Natural killer cell (primary cell): ENCODE measurements at places on chromosomes 6 and 20. TPM values are rescaled to one million over a fixed set of nuclear protein-coding genes. Genes with fewer than 3 reads are reported as not detected.

DNA sequence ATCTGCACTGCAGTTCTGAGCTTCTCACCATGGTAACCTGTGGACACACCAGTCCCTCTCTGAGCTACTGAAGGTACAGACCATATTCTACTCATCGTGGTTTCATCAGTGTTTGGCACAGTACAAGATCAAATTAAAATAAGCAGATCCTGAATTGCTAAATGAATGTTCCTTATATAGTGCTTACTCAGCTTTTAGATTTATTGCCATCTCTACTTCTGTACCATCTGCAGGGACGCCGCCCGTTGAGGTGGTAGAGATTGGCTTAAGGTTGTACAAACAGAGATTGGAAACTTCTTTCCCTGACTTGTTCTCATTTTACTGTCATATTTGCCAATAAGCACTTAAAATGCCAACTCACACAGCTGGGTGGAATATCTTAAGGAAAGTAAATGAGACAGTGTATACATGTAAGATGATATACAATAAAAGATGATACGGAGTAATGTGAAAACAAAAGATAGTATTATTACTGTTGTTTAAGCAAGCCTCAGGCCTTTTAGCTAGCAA lies 223.4 kb upstream of the FOXQ1 start:
- DNase-seq = no peak

DNA sequence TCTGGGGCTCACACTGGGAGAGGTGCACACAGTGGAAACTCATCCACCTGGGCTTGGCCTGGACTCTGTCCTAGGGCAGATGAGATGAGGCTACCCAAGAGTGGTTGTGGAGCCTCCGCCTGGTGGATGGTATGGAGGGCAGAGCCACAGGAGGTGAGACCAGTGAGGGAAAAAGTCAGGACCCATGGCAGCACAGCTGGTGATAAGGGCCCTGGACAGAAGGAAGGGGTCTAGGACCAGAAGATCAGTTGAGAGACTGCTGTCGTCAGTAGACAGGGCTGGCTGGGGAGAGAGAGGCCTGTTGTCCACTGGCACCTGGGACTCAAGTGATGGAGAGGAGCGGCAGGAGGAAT lies 29.8 kb downstream of the PLCG1 start:
- no peak for DNase-seq

DNA sequence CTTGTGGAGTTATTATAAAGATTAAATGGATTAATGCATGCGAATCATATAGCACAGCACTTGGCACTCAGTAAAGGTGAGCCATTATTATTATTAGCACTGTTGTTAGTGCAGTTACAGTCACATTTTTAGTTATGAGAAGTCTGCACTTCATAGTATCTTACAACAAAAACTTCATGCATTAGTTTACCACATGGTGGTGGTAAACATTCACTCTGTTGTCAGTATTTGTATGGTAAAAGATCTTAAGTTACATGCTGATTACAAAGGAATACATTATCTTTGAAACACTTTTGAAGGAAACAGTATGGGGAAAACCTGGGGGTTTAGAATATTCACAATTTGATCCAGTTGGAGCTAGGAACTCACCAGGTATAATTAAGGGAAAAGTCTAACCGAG lies 20.8 kb downstream of the TMEM14A start:
- no peak for DNase-seq

The LINC00237 gene
- total RNA-seq = not detected

The SESN1 gene
- total RNA-seq = 106 TPM

The ANGPT4 gene
- not detected for total RNA-seq

The FITM2 gene
- 3.7 TPM for total RNA-seq

GRCh38 chr6:5036269-5036668 lies 32.4 kb upstream of the RPP40 start:
- no peak for DNase-seq

GRCh38 chr6:7727946-7728854 lies 2.3 kb downstream of the BMP6 start:
- DNase-seq = peak; percentile 9

GRCh38 chr20:38337561-38338140 lies 8.6 kb upstream of the LBP start:
- no peak for DNase-seq

- no peak for DNase-seq
Observed at GRCh38 chr6:112640891-112641290, 293.8 kb downstream of the RFPL4B start.

DNA sequence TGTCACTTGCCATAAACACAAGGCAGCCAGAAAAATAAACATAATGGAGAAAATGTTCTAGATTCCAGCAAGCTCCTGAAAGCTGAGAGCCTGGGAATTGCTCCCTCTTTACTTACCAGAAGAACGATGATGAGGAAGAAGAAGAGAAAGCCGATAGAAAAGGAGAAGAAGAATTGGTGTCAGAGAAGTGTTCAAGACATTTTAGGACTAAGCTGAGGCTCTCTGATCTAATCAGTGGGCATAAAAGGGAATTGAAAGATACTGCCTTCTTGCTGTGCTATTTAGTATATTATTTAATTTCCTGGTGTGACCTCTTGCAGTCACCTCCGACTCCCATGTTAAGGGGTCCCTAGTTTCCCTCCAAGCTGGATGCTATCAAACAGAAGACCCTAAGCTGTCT lies 316.6 kb upstream of the JARID2 start:
- DNase-seq = no peak

The SOX12 gene
- total RNA-seq = 2.3 TPM

- no peak for DNase-seq
Observed at GRCh38 chr6:52155791-52156576, 30.2 kb upstream of the IL17A start.

The TMX4 gene
- total RNA-seq = 94.5 TPM

GRCh38 chr6:41683523-41684310 lies 45.4 kb downstream of the MDFI start:
- DNase-seq = peak; percentile 90

The FHL5 gene
- total RNA-seq = not detected

- no peak for DNase-seq
Observed at GRCh38 chr6:44138717-44139350, 11.5 kb downstream of the TMEM63B start.

DNA sequence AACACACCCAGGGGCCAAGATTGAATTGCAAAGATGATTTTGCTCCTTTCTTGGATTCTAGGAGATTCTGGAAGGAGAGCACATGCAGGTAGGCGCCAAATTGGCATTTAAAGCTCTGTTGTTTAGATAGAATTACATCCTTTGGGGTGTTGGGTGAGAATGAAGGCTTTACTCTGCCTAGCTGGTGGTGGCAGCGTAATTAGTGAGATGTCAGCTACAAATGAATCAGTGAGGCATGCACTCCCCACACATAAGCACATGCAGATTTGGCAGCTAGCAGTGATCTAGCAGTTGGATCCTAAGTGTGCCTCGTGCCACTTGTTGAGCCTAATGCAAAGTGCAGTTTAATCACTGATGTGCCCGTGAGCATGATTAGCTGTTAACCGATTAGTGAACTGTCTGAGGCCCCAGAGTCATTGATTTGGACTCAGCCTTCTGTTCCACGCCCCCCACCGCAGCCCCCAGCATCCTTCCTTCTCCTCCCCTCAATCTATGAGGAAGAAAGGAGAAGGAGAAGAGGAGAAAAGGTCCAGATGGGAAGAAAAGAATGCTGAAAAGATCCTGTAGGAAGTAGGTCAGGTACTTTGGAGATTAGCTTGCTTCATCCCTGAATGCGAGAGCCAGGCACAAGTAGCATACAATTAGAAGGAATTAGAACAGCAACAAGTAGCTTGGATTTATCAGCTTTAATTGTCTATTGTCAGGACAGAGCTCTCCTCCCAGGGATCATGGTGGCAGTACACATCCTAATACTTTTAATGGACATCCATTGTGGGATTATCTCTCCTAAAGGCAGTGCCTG lies 6.0 kb upstream of the PRDM1 start:
- no peak for DNase-seq
